Left ventricle myocardium superior (tissue), 1 donor: ENCODE measurements at places on chromosomes 2 and 18. TPM values are rescaled to one million over a fixed set of nuclear protein-coding genes. Genes with fewer than 3 reads are reported as not detected.

Gene DHRS9
- 0.74 TPM for total RNA-seq

DNA sequence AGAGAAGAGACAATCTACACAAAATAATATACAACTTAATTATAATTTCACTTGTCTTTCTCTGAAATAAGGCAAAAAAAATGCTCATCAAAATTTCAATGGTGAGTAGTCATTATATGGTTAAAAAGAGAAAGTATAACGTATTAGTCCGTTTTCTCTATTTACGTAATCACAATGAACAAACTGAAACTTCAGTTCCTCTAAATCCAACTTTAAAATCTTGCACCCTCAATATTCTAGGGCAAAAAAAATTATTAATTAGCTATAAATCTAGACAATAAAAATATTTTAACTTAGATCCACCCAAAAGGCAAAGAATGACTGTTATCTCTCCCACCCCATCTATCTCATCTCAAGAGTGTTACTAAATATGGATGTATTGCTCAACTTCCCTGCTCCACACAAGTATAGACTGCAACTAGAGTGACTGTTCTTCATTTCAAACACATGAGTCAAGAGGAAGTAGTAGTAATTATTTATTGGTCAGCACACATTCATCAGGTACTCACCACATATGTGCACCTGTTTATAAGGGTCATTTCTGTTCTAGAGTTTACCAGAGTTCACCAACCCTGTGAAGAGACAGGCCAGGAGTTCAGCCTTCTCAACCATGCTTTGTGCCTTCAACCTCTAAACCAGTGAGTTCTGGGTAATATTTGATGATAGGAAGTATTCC is 36.4 kb downstream of the STK39 start:
- DNase-seq: no peak

DNA sequence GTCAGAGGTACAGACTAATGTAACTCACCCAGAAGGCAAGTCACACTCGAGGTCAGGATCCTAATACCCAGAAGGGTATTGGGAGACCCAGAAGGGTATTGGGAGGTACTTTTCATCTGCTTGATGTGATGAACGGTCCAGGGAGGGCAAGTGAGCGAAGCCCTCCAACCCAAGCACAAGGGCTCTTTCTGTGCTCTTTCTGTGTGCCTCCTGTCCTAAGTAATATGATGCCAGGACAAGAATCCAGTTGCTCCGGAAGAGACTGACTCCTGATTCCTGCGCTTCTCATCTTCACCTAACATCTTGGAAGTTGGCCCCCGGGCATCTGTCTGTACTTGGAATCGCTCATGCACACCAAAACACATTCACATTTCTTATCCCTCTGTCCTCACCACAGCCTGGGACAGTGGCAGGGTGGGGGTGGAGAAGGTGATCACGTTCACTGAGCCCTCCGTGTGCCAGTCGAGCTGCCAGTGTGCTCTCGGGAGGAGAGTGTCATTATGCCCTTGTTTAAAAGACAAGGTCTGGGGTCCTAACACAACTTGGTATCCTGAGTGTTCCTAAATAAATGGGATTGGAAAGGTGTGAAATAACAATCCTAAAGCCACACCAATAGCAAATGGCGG is 17.1 kb downstream of the GYPC start:
- DNase-seq: no peak

Gene HOXD13
- not detected for total RNA-seq

DNA sequence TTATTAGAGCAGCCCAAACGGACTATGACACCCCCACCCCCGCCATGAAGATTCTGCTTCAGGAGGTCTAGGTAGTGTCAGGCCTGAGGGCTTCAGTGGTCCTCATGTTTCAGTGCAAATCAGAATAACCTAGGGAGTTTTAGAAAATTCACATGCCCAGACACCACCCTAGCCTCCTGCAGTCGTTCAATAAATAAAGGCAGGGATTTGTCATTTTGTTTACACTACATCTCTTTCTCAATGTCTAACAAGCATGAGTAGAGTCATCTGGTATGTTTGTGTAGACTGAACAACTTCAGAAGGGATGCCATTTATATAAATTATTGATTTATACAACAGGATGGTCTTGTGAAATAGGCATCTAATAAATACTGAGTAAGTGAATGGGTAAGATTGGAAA is 112.1 kb upstream of the SERPINE2 start:
- no peak for DNase-seq

- no peak for DNase-seq
Observed at GRCh38 chr2:49261781-49262180, 107.5 kb upstream of the FSHR start.

DNA sequence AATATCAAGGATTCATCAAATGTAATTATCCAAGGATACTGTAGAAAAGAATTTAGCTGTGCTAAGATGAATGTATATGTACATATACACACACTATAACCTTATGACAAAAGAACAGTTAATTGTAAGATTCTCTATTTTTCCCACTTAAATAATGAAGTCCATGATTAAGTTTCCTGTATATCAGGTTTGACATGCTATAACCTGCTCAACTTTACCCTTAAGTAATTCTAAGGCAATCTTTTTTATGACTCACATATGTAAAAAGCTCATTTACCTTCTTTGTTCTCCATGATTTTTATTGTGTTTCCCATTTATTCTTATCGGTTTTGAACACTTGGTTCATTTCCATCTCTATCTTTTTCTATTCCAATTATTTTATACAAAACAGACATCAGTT is 1213.1 kb upstream of the SLC39A10 start:
- DNase-seq: no peak

Gene DPP4
- total RNA-seq: 6.7 TPM

- DNase-seq: no peak
Observed at GRCh38 chr2:210054696-210055095, 52.3 kb downstream of the RPE start.

DNA sequence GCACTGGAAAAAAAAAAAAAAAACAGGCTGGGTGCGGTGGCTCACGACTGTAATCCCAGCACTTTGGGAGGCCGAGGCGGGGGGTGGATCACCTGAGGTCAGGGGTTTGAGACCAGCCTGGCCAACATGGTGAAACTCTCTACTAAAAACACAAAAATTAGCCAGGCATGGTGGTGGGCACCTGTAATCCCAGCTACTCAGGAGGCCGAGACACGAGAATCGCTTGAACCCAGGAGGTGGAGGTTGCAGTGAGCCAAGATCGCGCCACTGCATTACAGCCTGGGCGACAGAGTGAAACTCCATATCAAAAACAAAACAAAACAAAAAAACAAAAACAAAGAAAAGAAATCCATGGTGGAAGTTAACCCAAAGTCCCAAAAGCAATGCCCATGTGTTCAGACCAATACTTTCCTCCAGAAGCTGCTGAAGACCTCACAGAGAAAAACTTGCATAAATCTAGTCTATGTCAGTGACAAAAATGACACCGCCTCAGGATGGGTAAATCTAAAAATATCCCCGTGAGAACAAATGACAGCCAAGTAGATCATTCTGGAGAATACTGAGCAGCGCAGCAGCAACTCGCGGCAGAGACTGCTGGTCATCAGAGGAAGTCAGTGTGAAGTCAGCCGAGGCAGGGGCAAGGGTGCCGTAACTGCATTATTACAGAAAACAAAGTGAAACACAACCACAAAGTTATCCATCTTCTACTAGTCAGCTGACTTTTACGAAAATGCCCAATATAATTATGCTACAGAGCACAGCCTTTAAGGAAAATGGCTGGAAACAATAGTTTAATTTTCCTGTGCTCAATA is 41.0 kb downstream of the LPIN2 start:
- peak; percentile 52 for DNase-seq

DNA sequence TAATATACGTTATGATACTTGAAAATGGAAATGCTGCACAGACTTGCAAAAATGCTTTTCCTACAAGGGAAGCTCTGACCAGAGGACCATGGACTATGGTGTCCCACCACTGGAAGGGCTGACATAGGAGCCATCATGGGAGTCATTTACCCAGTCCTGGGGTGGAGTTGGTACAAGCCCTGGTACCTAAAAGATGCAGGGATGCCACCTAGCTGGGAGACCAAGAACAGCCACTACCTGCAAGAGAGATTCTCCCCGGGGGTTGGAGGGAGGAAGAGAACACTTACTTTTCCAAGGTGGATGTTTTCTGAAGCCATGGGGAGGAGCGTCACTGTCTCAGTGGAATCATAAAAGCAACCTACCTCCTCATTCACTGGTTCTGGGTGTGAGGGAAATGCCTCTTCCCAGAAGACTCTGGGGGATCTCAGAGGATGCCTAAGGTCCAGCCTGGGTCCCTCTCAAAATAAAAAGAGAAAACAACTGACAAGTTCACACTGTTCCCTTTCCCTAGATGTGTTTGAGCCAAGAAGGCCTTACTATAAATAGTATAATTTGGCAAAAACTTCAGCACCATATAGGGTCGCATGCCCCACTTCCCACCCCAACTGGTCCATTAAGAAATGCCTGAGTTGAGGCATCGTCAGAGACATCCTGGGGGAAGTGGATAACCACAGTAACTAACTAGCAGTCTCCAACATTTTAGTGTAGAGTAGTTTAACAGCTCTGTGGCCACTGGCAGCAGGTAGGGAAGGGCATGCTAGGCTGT is 39.9 kb downstream of the REEP1 start:
- no peak for DNase-seq

DNA sequence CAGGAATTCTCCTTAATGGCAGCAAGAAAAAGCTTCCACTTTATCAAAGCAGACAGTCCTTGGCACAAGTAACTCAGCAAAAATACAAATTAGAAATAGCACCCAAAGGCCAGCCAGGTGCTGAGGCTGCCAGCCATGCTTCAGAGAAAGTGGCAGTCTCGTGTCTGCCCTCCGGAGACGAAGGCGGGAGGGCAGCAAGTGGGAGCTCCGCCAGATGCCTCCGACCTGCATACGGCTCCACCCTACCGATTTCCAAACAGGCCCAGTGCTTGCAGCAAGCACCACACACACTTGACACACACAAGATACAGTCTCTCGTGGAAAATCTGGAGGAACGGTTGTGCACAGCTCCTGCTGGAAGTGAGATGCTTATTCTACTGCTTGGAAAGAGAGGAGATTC is 134.9 kb upstream of the REV1 start:
- peak; percentile 79 for DNase-seq

GRCh38 chr2:133711201-133711600 is 142.9 kb upstream of the NCKAP5 start:
- no peak for DNase-seq

Gene SOWAHC
- 2.5 TPM for total RNA-seq

GRCh38 chr2:160477032-160477431 is 16.6 kb downstream of the RBMS1 start:
- DNase-seq: no peak

Gene GPBAR1
- 0.67 TPM for total RNA-seq

Gene FOXD4L1
- total RNA-seq: not detected

- DNase-seq: no peak
Observed at GRCh38 chr18:62450175-62450545, 72.7 kb upstream of the ZCCHC2 start.

DNA sequence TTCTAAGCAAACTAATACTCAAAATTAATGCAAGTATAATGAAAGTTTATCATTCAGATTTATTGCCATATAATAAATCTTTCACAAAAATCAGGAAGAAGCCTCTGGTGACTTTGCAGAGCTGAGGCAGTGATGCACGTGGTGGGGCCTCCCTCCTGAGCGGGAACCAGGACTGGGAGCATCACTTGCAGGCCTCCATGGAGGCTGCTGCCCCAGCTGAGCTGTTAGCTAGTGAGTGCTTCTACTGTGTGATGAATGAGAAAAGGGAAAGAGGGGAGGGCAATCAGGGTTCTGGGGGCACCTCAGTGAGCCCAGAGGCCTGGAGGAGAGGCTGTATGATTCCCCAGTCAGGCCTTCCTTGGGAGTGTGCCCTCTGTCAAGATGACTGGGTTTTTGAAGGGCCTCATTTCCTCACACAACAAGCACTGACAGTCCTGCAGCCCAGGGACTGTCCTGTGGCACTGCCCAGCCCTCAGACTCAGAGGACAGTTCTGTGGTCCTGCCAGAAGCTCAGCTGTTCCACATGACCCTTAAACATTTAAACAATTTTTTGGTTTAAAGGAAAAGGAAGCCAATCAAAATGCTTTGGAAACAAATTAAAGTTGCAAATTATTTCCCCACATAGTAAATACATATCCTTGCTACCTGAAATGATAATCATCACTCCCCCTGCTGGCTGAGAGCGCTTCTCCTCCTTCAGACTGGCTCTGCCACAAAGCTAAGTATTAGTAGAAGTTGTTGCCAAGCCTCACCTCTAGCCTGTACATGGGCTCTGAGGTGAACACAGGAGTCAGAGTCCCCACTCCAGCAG is 90.9 kb upstream of the SMAD7 start:
- DNase-seq: peak; percentile 67

- DNase-seq: no peak
Observed at GRCh38 chr2:125839945-125840344, 816.0 kb upstream of the GYPC start.

Gene PDE1A
- total RNA-seq: 16.9 TPM

DNA sequence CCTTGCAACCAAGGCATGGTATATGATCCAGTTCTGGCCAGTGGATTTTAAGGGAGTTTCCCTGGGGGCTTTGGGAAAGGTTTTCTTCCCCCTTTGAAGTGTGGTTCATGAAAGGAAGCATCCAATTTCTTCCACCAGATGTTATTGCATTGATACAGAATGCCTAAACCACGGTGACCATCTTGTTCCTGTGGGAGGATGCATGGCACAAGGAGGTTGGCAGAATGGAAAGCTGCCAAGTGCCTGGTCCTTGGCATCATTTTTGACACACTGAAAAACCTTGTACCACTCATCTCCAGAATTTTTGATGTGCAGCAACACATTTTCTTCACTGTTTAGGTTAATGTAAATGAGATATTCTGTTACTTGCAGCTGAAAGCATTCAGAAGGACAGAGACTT is 55.2 kb upstream of the CXCR4 start:
- no peak for DNase-seq

Gene STAM2
- total RNA-seq: 24.1 TPM

Gene ASXL3
- total RNA-seq: 4.3 TPM

DNA sequence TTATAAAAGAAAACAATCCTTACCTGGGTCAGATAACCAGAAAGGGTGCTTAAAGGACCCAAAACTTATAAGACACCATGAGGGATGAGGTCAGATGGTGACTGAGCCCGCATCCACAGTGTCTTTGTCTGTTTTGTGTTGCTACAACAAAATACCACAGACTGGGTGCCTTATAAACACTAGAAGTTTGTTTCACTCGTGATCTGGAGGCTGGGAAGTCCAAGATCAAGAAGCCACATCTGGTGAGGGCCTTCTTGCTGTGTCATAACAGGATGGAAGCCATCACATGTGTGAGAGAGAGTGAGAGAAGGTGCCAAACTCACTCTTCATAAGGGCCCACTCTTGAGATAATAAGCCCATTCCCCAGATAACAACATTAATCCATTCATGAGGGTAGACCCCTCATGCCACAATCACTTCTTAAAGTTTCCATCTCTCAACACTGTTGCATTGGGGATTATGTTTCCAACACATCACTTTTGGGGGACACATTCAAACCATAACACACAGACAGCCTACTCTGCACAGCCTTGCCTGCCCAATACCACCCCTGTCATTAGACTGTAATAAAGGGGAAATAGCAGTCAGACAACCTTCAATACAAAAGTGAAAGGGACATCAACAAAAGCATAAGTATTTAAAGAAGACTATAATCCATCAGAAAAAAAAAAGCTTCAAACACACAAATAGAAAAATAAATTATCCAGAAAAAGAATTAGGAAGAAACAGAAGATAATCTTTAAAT is 249.8 kb downstream of the ANAPC1 start:
- no peak for DNase-seq

GRCh38 chr2:70977605-70978205 is 725 bp upstream of the ANKRD53 start:
- DNase-seq: no peak

Gene PDCL3
- total RNA-seq: 23.7 TPM
